CD4-positive, alpha-beta T cell (primary cell): ENCODE measurements at places on chromosomes 4 and X. TPM values are rescaled to one million over a fixed set of nuclear protein-coding genes. Genes with fewer than 3 reads are reported as not detected.

LUZP4 gene
- total RNA-seq, result not detected

PABPC4L gene
- total RNA-seq, result not detected

SNCA gene
- total RNA-seq, result not detected

SH3D19 gene
- 0.27 TPM for total RNA-seq

GAGE12E gene
- total RNA-seq, result not detected

PPP1R3F gene
- total RNA-seq, result 8.5 TPM

SPACA5 gene
- not detected for total RNA-seq

BST1 gene
- total RNA-seq, result 1.2 TPM

GABRG1 gene
- not detected for total RNA-seq

NDST4 gene
- not detected for total RNA-seq

MSX1 gene
- total RNA-seq, result not detected

P2RY4 gene
- 0.20 TPM for total RNA-seq

RBM3 gene
- 377 TPM for total RNA-seq

TSC22D3 gene
- 3,144 TPM for total RNA-seq

ATP10D gene
- total RNA-seq, result 1.1 TPM

SSX4B gene
- total RNA-seq, result not detected

CT55 gene
- not detected for total RNA-seq

VBP1 gene
- total RNA-seq, result 8.7 TPM

SMPX gene
- not detected for total RNA-seq

FHIP1A gene
- total RNA-seq, result 2.4 TPM

ARSD gene
- total RNA-seq, result 1.2 TPM

TRMT2B gene
- 27.9 TPM for total RNA-seq

SMIM10 gene
- total RNA-seq, result not detected

GRIA3 gene
- total RNA-seq, result not detected

FNIP2 gene
- 7.5 TPM for total RNA-seq

TRAM1L1 gene
- not detected for total RNA-seq

DCHS2 gene
- total RNA-seq, result 0.16 TPM

TEX13C gene
- not detected for total RNA-seq

RBM10 gene
- 27.3 TPM for total RNA-seq

CSAG3 gene
- total RNA-seq, result not detected

BEND2 gene
- total RNA-seq, result not detected

PABPC1L2A gene
- not detected for total RNA-seq

XAGE2 gene
- total RNA-seq, result not detected

CD38 gene
- total RNA-seq, result 9.6 TPM

HSFX4 gene
- not detected for total RNA-seq

GPR173 gene
- total RNA-seq, result not detected

COPS4 gene
- total RNA-seq, result 27.6 TPM
